Urinary bladder (tissue), 4 donors: ENCODE measurements at places on chromosomes 6 and 20. TPM values are rescaled to one million over a fixed set of nuclear protein-coding genes. Genes with fewer than 3 reads are reported as not detected.

DNA sequence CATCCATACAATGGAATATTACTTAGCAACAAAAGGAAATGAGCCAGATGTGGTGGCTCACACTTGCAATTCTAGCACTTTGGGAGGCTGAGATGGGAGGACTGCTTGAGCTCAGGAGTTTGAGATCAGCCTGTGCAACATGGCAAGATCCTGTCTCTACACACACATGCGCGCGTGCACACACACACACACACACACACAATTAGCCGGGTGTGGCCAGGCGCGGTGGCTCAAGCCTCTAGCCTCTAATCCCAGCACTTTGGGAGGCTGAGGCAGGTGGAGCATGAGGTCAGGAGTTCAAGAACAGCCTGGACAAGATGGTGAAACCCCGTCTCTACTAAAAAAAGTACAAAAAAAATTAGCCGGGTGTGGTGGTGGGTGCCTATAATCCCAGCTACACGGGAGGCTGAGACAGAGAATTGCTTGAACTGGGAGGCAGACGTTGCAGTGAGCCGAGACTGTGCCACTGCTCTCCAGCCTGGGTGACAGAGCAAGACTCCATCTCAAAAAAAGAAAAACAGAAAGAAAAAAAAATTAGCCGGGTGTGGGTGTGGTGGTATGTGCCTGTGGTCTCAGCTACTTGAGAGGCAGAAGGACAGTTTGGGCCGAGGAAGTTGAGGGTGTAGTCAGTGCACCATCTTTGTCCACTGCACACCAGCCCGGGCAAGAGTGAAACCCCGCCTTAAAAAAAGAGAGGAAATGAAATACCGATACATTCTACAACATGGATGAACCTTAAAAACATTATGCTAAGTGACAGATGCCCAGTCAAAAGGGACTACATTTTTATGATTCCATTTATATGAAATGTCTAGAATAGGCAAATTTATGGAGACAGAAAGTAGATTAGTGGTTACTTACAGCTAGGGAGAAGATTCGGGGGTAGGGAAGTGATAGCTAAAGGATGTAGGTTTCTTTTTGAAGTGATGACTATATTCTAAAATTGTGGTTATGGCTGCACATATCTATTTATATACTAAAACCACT is 52.5 kb downstream of the RBL1 start:
- no peak for DNase-seq

The PNPLA1 gene
- not detected for total RNA-seq

DNA sequence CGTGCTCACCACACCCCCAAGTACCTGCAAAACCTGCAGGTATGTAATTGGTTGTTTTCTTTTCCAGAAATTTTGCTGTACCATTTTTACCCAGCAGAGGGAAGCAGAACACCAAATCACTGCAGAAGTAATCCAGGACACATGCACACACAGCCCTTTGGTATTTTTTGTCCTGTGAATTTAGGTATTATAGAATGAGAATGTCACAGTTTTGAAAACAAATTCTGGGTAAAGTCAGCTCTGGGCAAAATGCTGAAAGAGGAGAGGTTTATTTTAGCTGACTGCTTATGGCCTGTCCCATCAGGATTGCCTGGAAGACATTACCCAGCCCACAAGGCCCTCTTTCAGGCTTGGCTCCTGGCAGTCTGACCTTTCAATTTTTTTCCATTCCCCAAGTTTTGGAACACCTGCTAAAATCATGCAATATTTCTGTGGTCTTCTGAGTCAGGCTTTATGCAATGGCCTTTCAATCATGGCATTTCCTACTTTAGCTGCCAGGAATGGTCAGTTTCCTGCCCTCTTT is 3.5 kb upstream of the EFHC1 start:
- peak; percentile 47 for DNase-seq

The GRIK2 gene
- 32.3 TPM for total RNA-seq

The ZBTB46 gene
- total RNA-seq = 10.6 TPM

The OR2H1 gene
- total RNA-seq = not detected
